ENCODE measurements at places on chromosomes 7 and 10.
A peak's percentile ranks its signal among the peaks of the same experiment; 100 is the strongest.

GRCh38 chr7:158317238-158318205 is 270.1 kb downstream of the PTPRN2 start:
- DNase-seq, result peak; percentile 67

- DNase-seq, result no peak
These were observed 80.2 kb upstream of the NEBL start for GRCh38 chr10:20977300-20977699.

- DNase-seq, result no peak
These were observed 549.0 kb upstream of the LRRN3 start for GRCh38 chr7:110541962-110542361.

DNA sequence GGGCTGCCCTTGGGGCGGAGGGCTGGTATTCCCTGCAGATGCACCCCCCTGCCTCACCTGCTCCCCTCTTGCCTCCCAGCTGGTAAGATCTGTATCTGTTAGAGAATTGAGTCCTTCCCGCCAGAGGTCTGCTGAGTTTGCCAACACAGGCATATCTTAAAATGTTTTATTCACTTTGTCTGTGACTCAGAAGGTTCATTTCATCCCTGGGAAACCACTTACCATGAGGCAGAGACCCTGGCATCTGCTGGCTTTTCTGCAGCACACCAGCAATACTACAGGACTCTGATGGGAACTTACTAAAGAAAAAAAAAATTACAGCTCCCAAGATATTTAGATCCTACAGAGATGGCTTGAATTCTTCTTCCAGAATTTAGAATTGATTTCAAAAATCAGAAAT is 131.3 kb downstream of the PLPP4 start:
- DNase-seq, result no peak

GRCh38 chr10:124086097-124086710 is 7.2 kb downstream of the CHST15 start:
- DNase-seq, result no peak

DNA sequence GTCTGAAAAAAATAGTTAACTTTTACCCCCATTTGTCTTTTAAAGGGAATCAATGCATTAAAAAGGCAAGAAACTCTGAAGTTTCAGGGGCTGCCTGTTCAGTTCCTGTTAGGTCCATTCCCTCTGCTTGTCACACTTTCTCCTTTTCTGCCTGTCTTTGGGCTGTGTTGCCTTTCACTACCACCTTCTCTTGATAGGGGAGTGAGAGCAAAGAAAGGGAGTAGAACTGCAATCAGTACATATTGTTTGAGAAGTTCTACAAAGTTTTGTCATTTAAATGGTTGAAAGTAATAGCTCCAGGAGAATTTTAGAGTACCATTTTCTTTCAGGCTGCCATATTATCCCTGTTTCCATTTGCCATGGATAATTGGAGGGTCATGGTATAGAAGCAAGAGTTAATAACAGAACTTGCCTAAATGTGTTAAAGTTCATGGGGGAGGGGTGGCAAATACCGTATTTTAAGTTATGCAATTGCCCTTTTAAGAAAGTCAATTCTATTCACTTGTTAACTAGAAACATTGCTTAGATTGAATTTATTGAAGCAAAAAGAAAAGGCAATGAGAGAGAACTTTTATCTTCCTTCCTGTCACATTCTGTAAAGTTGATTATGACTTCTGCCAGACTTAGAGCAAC is 38.6 kb downstream of the MPLKIP start:
- no peak for DNase-seq

- no peak for DNase-seq
These were observed 104.1 kb upstream of the SLC25A13 start for GRCh38 chr7:96426027-96426426.

DNA sequence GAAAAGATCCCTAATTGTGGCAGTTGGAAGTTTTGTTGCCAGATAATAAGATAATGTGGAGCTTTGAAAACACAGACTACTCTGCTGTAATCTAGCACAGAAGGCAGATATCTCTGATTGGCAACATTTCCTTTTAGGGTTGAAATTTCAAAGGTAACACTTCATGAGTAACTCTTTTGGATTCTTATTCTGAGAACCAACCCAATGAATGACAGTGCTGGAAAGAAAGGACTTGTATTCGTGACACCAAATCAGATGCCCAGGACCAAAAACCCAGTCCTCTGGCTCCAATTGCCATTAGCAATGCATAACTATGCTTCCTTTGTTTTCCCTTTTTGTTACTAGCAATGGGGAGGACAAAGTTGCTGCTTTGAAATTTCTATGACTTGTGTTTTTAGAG is 41.0 kb upstream of the ELMO1 start:
- no peak for DNase-seq

DNA sequence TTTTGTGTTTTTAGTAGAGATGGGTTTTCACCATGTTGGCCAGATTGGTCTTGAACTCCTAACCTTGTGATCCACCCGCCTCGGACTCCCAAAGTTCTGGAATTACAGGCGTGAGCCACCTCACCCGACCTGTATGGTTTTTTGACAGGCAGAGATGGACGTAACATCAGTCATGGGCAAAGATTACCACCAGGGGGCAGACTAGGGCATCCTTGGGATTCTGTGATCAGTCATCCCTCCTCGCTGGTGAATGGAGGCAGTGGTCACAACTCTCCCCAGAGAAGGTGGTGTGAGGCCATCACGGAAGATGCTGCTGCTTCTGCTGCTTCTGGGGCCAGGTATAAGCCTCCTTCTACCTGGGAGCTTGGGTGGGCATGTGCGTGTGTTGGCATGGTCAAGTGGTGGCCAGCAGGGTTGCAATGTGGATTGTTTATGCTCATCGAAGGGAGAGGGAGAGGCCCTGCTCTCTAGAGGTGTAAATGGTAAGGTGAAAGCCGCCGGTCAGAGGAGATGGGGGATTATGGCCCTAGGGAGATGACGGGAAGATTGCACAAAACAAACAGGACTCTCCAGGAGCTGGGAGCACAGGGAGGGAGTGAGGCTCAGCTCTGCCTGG is 122.7 kb upstream of the PRSS1 start:
- no peak for DNase-seq

DNA sequence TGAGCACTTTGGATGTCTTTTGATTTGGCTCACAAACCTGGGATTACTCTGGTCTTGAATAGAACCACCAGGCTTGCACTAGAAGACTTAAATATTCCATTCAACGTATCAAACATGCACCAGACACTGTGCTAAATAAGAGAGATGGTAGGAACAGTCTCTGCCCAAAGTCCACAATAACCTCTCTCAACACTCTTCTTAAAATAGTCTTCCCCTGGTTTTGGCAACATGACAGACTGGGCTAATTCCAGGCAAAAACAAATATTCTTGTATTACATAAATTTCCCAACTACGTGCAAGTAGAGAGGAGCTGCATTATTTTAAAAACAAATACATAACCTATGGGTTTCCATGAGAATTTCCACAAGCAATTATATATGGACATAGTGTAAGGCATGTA is 64.8 kb upstream of the PAPSS2 start:
- no peak for DNase-seq

- peak; percentile 93 for DNase-seq
These were observed at the start of gene IQCE for GRCh38 chr7:2558629-2559282. IQCE (plus strand) TSS chr7:2558979; CDS start chr7:2559182, 203 bp downstream.

GRCh38 chr7:42395607-42396006 is 158.6 kb upstream of the GLI3 start:
- no peak for DNase-seq

GRCh38 chr7:128827248-128827958 is 2.8 kb upstream of the FLNC start:
- no peak for DNase-seq

DNA sequence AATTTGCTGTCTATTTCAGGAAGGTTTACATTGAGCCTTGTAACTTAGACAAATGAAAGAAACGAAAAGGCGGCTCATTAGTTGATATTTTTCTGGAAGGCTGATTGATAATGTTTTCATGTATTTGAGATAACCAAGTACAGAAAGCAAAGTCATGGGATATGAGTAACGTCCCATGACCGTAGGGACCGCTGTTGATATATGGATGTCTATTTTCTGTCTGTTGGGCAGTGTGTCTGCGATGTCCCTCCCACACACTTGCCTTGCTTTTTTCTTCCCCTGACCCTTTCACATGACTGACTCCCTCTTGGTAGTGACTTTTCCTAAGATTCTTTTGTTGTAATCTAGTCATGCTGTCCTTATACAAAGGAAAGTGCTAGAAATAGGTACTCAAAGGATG is 57.0 kb upstream of the GPR158 start:
- DNase-seq, result no peak

GRCh38 chr7:6078548-6078947 is 47.4 kb downstream of the ANKRD61 start:
- DNase-seq, result no peak

DNA sequence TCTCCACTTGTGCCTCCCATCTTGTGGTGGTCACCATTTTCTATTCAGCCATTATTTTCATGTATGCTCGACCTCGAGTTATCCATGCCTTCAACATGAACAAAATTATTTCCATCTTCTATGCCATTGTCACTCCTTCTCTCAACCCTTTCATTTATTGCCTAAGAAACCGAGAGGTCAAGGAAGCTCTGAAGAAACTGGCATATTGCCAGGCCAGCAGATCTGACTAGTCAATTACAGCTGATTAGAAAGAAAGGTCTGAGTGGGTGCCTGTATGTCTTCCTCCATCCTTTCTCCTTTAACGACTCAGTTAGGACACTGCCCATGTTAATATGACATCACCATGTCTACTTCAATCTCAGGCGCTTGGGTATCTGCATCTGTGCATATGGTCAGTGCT is 4.6 kb downstream of the OR6B1 start:
- DNase-seq, result no peak

GRCh38 chr10:8146650-8147049 is 92.2 kb downstream of the GATA3 start:
- no peak for DNase-seq
